ENCODE measurements at places on chromosomes 5 and 9. TPM values are rescaled to one million over a fixed set of nuclear protein-coding genes. Genes with fewer than 3 reads are reported as not detected.

- peak; percentile 65 for DNase-seq
These were observed 74.7 kb upstream of the SPTLC1 start for GRCh38 chr9:92189782-92190535.

DNA sequence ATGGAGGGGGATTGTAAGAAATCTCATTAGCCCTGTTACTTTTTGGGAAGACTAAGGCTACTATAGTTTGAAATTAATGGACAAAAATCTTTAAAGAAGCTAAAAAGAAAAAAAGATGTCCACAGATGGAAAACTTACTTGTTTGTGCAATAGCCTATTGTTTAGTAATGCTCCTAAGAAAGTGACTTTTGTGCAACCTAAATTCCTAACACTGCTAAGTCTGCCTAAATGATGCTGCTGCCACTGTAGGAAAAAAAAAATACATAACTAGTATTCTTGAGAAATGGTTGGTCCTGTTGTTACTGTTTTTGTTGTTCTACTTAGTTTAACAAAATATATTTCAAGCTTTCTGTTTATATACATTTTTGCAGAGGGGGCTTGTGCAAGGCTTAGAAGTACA, 108.2 kb upstream of the NR3C1 start:
- DNase-seq, result no peak

Gene TBC1D9B
- 135 TPM for total RNA-seq

GRCh38 chr5:79640571-79641055, 28.4 kb downstream of the TENT2 start:
- no peak for DNase-seq

Gene SH3PXD2B
- 114 TPM for total RNA-seq

All from osteocyte (in vitro differentiated cells).